Stimulated activated CD8-positive, alpha-beta memory T cell treated with anti-CD3 and anti-CD28 coated beads, Interleukin-4, amount 100 ng/mL, for 1 hour (primary cell): ENCODE measurements at places on chromosomes 7 and 10.

- DNase-seq = no peak
These were observed 42.8 kb upstream of the POM121L12 start for GRCh38 chr7:52992479-52993162.

DNA sequence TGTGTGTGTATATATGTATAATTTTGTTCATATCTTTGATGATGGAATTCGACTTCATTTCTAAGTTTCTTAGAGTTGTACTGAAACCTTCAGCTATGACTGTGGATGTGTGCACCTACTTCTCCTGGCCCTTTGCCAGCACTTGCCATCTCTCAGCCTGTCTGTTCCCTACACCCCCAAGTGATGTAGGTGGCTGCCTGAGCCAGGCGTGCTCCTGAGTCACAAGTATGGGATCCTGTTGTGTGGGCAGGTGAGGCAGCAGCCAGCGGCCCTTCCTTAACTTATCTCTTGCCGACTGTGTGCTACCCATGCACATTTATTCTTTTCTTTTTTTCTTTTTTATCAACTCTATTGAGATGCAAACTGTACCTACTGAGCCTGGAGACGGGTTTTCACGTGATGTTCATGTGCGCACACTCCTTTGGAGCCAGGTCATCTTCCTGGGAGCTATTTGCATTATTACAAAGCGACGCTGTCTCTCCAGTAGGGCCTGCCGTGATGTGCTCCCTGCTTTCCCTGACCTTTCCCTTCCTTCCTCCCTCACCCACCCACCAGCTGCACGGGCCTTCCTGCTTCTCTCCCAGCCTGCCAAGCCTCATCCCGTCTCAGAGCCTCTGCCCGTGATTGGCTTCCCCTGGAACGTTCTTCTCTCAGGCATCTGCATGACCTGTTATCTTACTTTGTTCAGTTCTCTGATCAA, 31.3 kb upstream of the GALNT11 start:
- DNase-seq = no peak

DNA sequence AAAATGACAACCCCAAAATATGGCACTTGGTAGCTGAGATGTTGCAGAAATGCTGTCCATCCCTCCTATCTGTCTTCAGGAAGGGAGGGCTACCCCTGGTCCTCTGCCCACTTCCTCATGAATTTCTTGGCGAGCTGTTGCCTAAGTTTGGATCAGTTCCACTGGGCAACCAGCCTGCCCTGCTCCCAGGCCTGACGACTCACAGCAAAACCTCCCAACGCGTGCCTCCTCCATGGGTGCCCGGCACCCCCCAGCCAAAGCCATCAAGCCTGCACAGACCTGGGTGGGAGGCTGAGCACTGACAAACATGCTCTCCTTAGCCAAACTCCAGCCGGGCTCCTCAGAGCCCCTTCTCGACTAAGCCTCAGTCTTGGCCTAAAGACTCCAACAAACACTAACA, 8.9 kb downstream of the VSTM4 start:
- no peak for DNase-seq

DNA sequence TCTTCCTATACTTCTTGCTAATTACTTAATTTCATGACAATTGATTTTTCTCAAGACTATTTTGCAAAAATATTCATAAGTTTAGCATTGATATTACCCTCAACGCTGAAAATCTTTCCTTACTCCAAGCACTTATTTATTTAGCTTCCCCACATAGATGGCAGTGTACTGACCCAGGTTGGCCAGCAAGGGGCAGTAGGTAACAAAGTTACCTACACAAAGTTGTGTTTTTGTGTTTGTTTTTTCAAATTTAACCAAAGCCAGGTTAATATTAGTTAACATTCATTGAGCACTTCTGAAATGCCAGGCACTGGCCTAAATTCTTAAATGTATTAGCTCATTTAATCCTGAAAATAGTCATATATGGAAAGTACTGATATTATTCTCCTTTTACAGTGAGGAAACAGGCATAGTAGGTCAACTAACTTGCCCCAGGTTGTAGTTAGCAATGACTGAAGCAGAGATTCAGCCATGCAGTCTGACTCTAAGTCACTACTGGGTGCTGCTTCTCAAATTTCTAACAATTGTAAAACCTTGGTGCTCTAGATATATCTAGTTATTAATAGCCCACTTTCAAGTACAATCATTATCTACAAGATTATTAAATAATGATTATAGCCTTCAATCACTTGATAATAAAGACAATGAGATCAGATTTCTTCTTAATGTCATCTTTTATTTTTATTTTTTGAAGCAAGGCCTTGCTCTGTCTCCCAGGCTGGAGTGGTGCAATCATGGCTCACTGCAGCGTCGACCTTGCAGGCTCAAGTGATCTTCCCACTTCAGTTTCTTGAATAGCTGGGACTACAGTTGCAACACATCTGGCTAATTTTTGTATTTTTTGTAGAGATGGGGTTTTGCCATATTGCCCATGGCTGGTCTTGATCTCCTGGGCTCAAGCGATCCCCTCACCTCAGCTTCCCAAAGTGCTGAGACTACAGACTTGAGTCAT, 5.8 kb upstream of the GGCT start:
- no peak for DNase-seq

DNA sequence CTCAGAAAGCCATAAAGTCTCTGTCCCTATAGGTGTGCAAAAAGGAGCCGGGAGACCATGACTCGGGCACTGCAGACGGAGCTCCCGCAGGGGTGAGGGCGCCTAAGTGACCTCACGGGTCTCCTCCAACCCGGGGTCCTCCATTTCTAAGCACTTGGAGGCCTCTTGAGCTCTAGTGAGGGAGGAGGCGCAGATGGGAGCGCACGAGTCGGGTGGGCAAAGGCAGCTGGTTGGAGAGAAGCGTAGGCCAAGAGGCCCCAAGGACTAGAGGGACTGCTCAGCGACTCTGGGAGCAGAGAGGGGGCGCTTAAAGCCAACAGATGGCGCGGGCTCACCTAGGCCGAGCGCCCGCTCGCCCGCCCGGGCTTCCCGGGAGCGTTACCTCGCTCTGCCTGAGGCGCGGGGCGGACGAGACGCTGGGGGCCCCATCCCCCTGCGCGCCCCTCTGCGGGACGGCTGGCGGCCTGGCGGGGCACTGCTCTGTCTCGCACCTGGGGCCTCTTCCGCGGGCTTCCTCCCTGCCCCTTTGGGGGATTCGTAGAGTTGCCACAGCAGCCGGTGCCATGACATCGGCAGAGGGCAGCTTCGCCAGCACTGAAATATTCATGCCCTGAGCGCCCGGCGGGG, 523 bp upstream of the CDH23 start:
- DNase-seq = no peak
